Fibroblast of skin of right biceps (primary cell): ENCODE measurements at places on chromosomes 1 and 21.

DNA sequence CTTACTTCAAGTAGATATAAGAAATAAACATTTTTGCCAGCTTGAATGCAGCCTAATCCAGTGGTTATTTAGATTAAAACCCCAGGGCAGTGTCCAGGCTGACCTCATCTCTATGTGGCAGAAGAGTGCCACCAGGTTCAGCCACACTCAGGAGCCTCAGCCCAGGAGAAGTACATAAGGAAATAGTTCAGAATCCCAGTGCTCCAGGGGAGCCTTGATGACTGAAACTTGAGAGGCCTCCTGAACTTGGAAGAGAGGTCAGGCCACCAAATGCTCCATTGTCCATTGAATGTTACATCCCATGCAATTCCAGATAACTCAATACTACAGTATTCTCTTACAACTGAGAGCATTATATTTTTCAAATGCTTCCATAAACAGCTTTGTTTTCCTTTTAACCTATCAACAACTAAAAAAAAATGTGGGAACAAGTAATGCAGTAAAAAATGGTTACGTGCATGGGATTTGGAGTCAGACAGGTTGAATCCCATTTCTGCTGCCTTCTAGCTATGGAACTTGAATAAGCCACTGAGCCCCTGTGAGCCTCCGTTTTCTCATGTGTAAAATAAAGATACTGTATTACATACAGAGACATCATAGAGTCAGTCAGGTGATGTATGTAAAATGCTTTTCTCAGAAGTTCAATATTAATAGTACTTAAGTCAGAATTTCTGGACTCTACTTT, 248.0 kb downstream of the PLPP3 start:
- DNase-seq: no peak

- DNase-seq: peak; percentile 63
These were observed 43.5 kb upstream of the RAB4A start for GRCh38 chr1:229227298-229227919.

- DNase-seq: no peak
These were observed 2.3 kb downstream of the TTC24 start for GRCh38 chr1:156581661-156582387.

- DNase-seq: no peak
These were observed 2.1 kb downstream of the BRINP3 start for GRCh38 chr1:190475421-190476141.

- peak; percentile 31 for DNase-seq
These were observed 19.2 kb downstream of the NFYC start for GRCh38 chr1:40710581-40711315.

DNA sequence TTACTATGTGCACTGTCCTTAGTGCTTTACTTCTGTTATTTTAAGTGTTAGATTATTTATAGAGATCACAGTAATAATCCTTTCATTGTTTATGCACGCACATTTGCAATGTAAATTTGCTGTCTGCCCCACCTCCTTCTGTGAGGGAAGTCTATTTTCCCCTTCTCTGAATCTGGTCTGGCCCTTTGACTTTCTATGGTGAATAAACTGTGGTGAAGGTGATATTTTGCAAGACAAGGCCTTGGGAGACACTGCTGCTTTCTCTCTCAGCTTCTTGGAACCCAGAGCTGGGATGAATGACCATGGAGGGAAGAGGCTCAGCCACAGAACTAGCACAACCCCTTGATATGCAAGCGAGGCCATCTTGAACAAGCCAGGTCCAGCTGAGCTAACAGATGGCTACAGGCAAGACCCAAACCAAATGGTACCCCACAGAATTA, 156.3 kb downstream of the ST6GALNAC3 start:
- no peak for DNase-seq

- no peak for DNase-seq
These were observed 1.5 kb downstream of the FPGT start for GRCh38 chr1:74199504-74199903.

GRCh38 chr1:184467295-184467694, 80.5 kb downstream of the C1orf21 start:
- no peak for DNase-seq

DNA sequence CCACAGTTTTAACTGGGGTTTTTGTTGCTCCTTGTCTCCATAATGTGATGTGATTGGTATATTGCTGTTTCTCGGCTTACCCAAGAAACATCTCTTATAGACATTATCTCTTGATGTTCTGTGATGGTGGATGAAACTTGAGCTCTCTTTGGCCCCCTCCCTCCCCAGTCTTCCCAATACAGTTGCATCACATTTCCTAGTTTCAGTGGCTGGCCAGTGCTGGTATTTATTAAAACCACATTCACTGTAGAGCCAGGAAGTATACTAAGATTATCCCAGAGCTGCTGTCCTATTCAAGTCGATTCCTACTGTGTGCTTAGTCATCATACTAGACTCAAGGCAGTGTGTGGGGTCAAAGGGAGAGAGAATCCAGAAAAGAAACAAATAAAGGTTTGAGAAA, 244.4 kb downstream of the KAZN start:
- peak; percentile 19 for DNase-seq

GRCh38 chr1:172390301-172390682, 30.2 kb upstream of the C1orf105 start:
- no peak for DNase-seq

GRCh38 chr1:109252893-109253802, 3.8 kb downstream of the CELSR2 start:
- DNase-seq: no peak

DNA sequence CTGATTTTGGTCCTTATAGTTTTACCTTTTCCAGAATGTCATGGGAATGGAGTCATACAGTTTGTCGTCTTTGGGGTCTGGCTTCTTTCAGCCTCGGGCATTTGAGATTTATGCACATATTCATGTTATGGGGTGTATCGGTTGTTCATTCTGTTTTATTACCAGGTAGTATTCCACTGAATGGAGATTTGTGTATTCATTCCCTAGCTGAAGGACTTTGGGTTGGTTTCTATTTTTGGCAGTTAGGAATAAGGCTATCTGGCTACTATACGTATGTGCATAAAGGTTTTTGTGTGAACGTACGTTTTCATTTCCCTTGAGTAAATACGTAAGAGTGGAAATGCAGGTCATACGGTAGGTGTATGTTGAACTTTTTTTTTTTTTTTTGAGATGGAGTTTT, 65.1 kb downstream of the ACTL8 start:
- no peak for DNase-seq

- DNase-seq: no peak
These were observed 17.4 kb upstream of the FAM89A start for GRCh38 chr1:231057410-231057809.

DNA sequence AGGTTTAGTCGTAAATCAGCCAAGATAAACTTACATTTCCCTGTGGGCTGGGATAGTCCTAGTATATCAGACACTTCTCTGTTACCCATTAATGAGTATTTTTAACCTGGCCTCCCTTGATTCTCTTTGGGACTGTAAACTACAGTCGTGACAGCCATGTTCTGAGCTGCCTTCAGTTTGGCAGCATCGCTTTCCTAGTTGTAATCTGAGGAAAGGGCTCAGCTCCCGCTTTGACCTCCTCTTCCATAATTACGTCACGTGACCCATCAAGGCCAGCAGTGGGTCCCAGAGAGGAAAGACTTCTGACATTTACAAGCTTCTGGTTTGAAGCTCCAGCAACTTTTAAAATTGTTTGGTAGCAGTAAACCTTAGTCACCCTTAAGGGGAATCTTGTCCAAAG, 34.6 kb upstream of the MTR start:
- no peak for DNase-seq

- no peak for DNase-seq
These were observed 42.9 kb downstream of the ACTL8 start for GRCh38 chr1:17798011-17798410.

DNA sequence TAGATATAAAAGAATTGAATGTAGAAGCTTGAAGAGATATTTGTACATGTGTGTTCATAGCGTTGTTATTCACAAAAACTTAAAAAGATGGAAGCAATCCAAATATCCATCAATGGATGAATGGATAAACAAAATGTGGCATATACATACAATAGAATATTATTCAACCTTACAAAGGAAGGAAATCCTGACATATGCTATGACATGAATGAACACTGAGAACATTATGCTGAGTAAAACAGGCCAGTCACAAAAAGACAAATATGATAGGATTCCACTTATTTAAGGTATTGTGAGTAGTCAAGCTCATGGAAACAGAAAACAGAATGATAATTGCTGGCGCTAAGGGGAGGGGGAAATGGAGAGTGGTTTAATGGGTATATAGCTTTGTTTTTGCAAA, 47.0 kb upstream of the DYRK1A start:
- no peak for DNase-seq

DNA sequence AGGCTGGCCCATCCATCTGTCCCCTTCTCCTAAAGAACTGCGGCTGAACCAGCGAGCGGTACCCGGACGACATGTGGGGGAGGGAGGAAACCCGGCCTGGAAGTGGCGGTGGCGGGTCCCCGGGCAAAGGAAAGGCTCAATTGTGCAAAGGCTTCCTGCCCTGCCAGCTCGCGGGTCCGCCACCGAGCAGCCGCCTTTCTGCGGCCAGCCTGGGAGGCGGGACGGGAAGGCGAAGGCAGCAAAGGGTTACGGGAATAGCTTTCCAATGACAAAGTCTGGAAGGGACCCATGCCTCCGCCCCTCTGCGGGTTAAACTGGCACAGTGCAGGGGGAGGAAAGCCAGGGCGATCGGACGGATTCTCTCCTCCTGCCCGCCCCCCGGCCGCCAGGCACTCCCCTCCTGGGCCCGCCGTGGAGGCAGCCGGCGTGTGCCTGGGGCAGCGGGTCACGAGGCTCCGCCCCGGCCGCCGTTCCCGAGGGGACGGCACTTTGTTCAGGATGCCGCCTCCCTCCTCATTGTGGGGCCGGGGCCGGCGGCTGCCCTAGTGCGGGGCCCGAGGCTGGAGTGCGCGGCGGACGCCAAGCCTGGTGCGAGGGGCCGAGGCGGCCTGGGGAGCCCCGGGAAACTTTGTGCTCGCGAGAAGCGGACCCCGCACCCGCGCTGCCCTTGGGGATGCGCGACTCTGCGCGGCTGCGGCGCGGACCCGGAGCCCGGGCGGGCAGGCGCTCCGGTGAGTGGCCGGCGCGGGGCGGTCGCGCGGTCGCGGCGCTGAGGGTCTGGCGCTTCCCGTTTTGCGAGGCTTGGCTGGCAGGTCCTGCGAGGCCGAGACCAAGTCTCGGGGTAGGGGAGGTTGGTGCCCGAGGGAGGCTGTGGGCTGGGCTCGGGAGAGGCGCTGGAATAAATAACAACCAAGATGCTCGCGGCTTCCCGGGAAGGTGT, at the start of gene NAV1:
Gene NAV1, plus strand, starts transcription at position 516 of the 940 bp plus-strand sequence. CDS start 83,758 bp downstream, outside the sequence.
- DNase-seq: peak; percentile 95

GRCh38 chr1:102875756-102876155, 232.6 kb downstream of the COL11A1 start:
- DNase-seq: no peak

GRCh38 chr1:87674791-87675190, 346.1 kb downstream of the LMO4 start:
- DNase-seq: no peak

GRCh38 chr21:42453224-42453985, 42.6 kb downstream of the RSPH1 start:
- DNase-seq: no peak

DNA sequence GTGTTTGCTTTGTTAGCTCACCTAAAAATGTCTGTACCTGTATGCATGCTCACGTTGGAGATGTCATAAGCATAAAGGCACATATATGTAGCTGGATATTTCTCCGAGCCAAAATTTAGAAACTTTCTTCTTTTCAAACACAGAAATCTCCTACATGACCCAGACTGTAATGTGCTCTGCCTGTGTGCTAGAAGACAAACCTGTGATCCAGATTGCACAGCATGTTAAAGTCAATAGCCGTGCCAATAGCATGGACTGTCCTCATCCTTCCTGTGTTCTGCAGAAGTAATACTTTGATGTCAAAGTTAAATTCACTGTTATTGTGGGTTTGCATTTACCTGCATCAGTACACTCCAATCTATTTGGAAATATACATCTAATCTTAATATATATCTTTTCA, 346.2 kb upstream of the ZRANB2 start:
- DNase-seq: no peak

- no peak for DNase-seq
These were observed 207.3 kb downstream of the LHX8 start for GRCh38 chr1:75341537-75341936.

GRCh38 chr1:55544826-55545225, 329.7 kb upstream of the USP24 start:
- peak; percentile 59 for DNase-seq

DNA sequence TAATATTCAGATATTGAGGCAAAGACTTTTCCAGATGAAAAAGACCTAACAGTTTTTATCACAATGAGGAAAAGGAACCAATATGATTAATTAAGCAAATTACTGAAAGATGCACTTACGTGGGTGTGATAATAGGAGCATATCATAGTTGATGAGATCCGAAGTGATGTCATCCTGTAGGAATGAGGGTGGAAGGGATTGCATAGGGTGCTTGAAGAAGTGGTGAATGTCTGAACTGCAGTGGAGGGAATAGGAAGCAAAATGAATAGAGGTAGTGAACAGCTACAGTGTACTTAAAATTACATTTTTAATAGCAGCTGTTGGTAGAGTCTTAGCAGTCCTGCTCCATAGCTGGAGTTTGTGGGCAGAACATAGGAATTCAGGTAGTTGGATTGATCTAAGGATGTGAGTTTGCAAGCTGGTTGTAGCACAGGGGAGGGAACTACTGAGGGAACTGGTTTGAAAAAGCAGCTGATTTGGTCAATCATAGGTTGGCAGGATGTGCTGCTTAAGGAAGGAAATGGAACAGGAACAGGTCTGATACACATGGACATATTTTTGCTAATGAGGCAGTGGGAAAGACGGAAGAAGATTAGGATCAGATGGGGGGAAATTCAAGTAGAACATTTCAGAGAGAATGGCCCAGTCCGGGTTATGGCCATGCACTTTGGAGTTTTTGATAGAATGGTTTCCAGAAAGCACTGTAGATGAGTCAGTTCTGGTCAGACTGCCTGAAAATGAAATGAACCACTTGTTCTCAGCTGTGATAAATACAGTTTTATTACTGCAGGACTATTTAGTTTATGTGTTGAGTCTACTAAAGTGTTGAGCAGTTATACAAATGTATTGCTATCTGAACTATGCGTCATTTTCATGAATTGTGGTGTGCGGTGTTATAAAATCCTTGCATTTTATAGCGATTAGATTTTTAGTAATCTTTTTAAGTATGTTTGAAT, 155.8 kb downstream of the RYR2 start:
- DNase-seq: no peak
